ENCODE measurements at places on chromosomes 6 and 20.

GRCh38 chr6:43669050-43669921 lies 18.3 kb downstream of the MRPS18A start:
- DNase-seq, result no peak

DNA sequence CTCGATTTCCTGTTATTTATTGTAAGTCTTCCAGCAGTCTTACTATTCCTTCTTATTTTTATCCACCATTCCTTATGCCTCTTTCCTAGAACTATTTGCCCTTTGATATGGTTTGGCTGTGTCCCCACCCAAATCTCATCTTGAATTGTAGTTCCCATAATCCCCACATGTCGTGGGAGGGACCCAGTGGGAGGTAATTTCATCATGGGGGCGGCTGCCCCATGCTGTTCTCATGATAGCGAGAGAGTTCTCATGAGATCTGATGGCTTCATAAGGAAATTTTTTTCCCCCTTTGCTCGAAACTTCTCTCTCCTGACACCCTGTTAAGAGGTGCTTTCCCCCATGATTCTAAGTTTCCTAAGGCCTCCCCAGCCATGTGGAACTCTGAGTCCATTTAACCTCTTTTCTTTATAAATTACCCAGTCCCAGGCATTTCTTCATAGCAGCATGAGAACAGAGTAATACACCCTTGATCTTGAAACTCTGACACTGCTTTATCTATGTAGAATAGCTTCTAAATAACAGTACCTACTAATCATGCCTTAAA lies 48.8 kb downstream of the PLN start:
- no peak for DNase-seq

GRCh38 chr6:53985366-53985765 lies 125.9 kb upstream of the MLIP start:
- DNase-seq, result no peak

GRCh38 chr6:127146932-127147331 lies 28.5 kb downstream of the RSPO3 start:
- no peak for DNase-seq

DNA sequence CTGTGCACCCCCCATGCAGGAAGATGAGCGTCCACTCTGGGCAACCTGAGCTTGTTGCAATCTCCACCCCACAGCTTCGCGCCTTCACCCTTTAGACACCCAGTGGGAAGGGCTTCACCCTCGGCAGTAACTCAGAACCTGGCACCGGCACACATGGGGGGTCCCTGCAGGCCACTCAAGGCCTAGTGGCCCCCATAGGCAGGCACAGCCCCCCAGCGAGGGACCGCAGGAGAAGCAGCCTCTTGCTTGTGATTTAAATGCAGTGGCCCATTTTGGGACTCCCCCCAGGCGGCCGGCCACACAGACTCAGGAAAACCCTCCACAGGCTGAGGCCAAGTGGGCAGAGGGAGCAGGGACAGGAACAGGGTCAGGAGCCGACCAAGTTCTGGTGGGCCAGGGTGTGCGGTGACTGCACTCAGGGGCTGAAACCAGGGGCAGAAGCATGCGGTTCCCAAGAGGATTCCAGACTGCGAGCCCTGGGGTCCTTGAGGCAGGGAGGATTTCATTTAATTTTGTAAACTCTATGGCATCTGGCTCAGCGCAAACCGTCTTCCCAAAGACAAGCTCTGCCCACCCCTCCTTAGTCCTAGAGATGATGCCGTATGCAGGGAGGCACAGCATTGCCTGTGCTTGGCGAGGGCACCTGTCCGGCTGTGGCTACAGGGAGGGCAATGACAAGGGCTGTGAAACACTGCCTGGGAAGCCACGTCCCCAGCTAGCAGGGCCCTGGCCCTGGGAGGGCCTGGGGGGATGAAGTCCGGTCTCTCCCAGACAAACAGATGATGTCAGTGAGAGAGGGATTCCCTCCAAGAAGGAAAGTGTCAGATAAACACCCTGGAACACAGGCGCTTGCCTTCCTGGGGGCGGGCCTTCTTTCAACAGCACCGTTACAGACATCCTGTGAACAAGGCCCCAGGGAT lies 52.9 kb upstream of the GPR31 start:
- DNase-seq, result no peak

- DNase-seq, result no peak
These were observed 47.2 kb downstream of the MUC22 start for GRCh38 chr6:31057426-31058003.

DNA sequence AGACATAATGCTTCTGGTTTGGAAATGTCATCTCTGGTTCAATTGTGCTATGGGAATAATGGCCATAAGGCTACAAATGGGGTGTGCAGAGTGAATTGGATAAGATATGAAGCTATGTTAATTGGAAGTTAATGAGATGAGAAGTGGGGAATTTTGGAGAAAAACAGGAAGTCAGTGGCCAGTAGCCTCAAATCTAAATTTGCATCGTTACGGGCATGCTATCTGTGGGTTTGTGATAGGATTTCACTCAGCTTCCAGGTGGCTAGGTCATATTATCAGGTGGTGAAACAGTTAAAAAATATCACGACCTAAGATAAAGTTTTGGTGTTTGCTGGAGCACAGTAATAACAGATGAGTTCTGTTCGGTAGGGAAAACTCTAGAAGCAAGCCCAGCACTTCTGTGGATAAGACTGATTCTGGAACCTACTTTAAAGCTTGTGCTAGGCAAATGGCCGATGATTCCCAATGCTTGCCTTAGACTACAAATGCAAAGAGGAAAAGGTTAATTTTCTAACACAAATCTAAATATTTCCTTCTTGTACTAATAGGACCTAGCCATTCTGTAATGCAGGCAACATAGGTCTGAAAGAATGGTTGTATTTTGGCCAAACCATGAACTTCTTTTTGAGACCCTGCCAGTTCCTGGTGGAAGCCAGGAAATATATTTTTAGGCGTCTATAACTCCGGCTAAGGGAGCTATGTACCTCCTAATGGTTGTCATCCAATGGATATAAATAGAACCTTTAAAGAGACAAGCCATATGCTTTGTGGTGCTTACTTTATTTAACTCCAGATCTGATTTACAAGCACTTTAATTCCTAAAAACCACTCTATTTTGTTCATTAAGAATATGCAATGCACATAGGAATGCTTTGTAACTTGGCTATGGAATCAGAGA lies 111.0 kb downstream of the PLCB1 start:
- DNase-seq, result no peak

- DNase-seq, result no peak
These were observed 171.1 kb downstream of the PREX1 start for GRCh38 chr20:48656661-48657211.

All from GM20000 (cell line).